Heart right ventricle (tissue), 16 donors: ENCODE measurements at places on chromosomes 3 and 15.

- no peak for DNase-seq
- no peak overlapping the region for H3K4me3 ChIP-seq
- H3K4me1 ChIP-seq, result peaks cover 7% of the 10 kb centered on the region
- H3K27me3 ChIP-seq, result peaks cover 6% of the 10 kb centered on the region
- H3K27ac ChIP-seq, result no peak overlapping the region
- no peaks in the 10 kb centered on the region for H3K36me3 ChIP-seq
Measured at GRCh38 chr3:9301091-9301490, 51.6 kb upstream of the SRGAP3 start.

DNA sequence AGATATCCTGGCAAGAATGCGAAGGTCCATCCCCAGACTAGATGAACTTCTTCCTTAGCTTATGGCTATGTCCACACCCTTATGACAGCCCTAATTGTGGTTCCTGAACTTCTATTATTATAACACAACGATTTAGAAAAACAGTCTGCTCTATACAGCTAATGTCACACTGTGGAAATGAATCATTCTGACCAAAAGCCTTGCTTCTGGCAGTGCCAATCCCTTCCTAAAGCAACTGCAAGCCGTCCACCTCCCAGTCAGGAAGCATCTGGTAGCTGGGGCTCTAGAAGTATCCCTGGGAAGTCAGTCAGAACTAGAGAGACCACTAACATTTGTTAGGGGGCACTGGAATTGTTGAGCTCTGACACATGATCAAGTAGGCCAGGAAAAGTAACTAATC, 45.0 kb downstream of the MYO5A start:
- H3K27ac ChIP-seq, result no peak overlapping the region
- no peaks in the 10 kb centered on the region for H3K36me3 ChIP-seq
- DNase-seq, result no peak
- no peaks in the 10 kb centered on the region for H3K27me3 ChIP-seq
- H3K4me3 ChIP-seq, result no peak overlapping the region
- H3K4me1 ChIP-seq, result peaks cover 22% of the 10 kb centered on the region

- H3K4me3 ChIP-seq, result no peak overlapping the region
- no peaks in the 10 kb centered on the region for H3K4me1 ChIP-seq
- H3K36me3 ChIP-seq, result peaks cover 15% of the 10 kb centered on the region
- H3K27ac ChIP-seq, result no peak overlapping the region
- DNase-seq, result no peak
Measured at GRCh38 chr3:193660698-193661411, 67.8 kb downstream of the OPA1 start.

DNA sequence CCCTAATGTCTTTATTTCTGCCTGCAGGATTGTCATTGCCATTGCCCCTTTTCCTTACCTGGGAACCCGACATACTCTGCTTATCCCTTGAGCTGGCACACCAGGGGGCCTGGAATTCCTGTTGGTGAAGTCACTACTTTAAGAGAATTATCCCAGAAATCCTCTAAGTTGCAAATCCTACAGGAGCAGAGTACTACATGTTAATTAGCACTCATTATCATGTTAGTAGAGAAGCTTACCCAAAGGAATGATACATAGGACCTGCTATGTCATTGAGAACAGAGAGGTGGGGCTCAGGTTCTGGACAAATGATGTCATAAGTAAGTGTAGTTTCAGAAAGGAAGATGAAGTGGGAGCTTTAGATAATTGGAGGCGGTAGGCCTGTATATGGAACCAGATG, 27.4 kb downstream of the SCG5 start:
- DNase-seq, result no peak

DNA sequence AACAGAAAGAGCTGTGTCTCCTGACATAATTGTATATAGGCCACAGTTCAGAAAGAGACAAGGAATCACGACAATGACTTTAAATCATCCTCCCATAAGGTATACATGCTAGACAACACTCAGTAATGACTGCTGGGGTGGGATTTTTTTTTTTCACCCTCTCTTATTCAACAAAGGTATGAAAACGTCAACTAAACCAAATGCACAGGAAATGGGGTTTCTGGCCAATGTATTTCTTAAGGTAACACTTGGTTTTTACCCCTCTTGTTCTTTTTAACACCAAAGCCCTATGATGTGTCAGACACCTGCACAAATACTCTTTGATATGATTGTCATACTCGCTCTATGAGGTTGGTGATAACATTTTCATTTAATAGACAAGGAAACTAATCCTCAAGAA, 78.3 kb downstream of the MCF2L2 start:
- no peaks in the 10 kb centered on the region for H3K36me3 ChIP-seq
- DNase-seq, result no peak
- no peak overlapping the region for H3K27ac ChIP-seq
- H3K27me3 ChIP-seq, result no peaks in the 10 kb centered on the region
- H3K4me1 ChIP-seq, result no peaks in the 10 kb centered on the region

GRCh38 chr3:30399394-30400181, 206.8 kb upstream of the TGFBR2 start:
- H3K36me3 ChIP-seq, result no peaks in the 10 kb centered on the region
- no peak overlapping the region for H3K27ac ChIP-seq
- no peak overlapping the region for H3K4me3 ChIP-seq
- no peak for DNase-seq
- no peaks in the 10 kb centered on the region for H3K27me3 ChIP-seq

- no peak overlapping the region for H3K27ac ChIP-seq
- H3K27me3 ChIP-seq, result no peaks in the 10 kb centered on the region
- H3K36me3 ChIP-seq, result no peaks in the 10 kb centered on the region
- no peak overlapping the region for H3K4me3 ChIP-seq
- DNase-seq, result no peak
- no peaks in the 10 kb centered on the region for H3K4me1 ChIP-seq
Measured at GRCh38 chr3:35505181-35505580, 134.1 kb upstream of the ARPP21 start.

- H3K4me3 ChIP-seq, result no peak overlapping the region
- no peaks in the 10 kb centered on the region for H3K4me1 ChIP-seq
- DNase-seq, result no peak
- no peaks in the 10 kb centered on the region for H3K36me3 ChIP-seq
- no peak overlapping the region for H3K27ac ChIP-seq
- no peaks in the 10 kb centered on the region for H3K27me3 ChIP-seq
Measured at GRCh38 chr3:46599590-46599989, 12.7 kb upstream of the FAM240A start.

DNA sequence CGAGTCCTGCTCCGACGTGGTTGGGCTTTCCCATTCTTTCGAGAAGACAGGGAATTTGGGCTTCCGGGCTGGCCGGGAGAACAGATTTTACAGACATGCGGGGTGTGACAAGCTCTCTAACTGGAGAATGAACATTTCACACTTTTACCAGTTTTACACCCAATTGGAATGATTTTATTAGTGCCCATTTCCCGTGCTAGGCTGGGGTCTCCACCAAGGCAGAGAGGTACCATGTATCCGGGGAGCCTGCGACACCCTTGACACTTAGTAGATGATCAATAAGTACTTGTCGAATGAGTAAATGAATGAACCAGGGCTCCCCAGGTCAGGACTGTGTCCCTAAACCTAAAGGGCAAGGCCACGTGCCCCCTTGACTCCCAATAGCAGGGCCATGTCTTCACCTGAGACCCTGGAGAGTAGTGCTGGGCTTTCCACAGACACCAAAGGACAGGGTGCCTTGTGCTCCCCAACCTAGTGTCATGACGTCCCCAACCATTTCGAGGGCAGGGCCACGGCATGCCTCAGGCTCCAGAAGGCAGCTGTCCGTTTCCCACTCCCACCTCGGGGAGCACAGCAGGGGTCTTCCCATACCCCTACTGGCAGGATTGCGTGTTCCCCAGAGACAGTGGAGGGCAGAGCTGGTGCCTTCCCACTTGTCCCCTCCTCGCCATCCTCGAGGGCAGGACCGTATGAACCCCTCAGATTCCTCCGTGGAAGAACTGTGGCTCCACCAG, 679 bp upstream of the MYD88 start:
- peak overlapping the region; percentile 94 for H3K4me3 ChIP-seq
- H3K36me3 ChIP-seq, result no peaks in the 10 kb centered on the region

DNA sequence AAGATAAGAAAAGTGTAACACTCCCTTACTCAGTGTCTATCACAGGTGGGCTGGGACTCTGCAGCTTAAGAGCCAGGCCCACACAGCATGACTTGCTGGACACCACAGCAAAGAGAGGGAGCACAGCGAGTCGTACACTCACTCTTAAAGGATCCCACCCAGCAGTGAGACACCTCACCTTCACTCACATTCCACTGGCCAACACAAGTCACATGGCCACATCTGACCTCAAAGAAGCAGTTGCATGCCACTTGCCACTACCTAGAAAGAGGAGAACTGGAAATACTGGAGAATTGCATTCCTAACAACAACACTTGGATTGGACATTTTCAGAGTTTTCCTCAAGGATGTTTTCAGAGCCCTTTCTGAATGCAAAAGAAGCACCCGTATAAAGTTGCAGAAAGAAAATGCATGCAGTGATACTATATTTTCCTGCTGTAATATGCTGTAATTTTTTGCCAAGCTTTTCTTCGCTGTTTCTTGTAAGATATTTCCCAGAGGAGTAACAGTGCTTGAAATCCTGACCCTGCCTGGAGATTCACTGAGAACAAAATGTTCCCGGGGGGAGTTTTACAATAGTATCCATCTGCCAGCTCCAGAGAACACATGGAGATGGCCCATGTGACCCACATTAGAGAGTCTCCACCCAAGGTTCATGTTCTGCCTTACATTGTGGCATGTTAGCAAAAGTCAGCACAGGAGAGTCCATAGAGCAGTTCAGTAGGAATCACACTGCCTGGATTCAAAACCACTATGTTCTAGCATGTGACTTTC, 42.2 kb downstream of the TRIM42 start:
- H3K4me3 ChIP-seq, result no peak overlapping the region
- H3K27ac ChIP-seq, result no peak overlapping the region
- H3K27me3 ChIP-seq, result no peaks in the 10 kb centered on the region
- DNase-seq, result no peak

DNA sequence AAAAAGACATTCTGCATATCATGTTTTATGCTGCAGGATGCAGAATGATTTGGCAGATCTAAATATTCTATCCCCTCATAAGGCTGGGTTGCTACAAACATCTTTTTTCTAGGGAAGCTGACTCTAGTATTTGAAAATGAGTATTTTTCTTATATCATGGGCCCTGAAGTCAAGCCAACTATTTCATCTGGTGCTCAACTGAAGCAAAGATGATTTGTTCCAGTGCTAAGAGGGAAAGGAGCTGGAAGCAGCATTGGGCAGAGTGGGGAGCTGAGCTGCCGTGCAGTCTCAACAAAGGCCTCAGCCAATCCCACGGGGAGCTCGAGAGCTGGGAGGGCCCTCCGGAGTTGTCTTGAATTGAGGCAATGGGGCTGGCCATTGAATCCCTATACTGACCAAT, 155.3 kb upstream of the SLCO3A1 start:
- no peaks in the 10 kb centered on the region for H3K27me3 ChIP-seq
- no peak overlapping the region for H3K4me3 ChIP-seq
- H3K27ac ChIP-seq, result no peak overlapping the region
- H3K36me3 ChIP-seq, result no peaks in the 10 kb centered on the region

GRCh38 chr15:85773970-85774369, 20.8 kb downstream of the KLHL25 start:
- no peak overlapping the region for H3K27ac ChIP-seq
- no peak overlapping the region for H3K4me3 ChIP-seq
- DNase-seq, result no peak
- peaks cover 11% of the 10 kb centered on the region for H3K4me1 ChIP-seq
- H3K36me3 ChIP-seq, result no peaks in the 10 kb centered on the region

DNA sequence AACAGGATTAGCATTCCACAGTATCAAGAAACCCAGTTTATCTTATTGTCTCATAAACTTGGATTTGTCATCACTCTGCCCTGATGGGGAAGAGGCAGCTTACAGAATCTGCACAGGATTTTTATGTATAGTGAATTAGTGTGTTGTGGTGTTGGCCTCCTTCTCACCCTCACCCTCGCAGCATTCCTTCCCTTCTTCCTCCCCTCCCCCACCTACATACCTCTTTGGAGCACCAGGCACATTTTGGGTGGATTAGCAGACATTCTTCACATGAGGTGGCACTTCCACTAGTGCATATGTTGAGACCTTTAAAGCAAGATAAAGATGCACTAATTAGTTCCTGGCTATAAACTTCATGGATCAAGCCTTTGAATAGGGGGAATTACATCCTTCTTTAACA, 13.9 kb downstream of the ITGB5 start:
- no peak overlapping the region for H3K27ac ChIP-seq
- no peaks in the 10 kb centered on the region for H3K27me3 ChIP-seq
- DNase-seq, result no peak
- no peak overlapping the region for H3K4me3 ChIP-seq

GRCh38 chr3:9704347-9705322, 1.0 kb downstream of the CPNE9 start:
- H3K4me1 ChIP-seq, result peaks cover 2% of the 10 kb centered on the region
- no peak for DNase-seq
- H3K4me3 ChIP-seq, result no peak overlapping the region
- H3K27ac ChIP-seq, result no peak overlapping the region
- H3K27me3 ChIP-seq, result peaks cover 14% of the 10 kb centered on the region

DNA sequence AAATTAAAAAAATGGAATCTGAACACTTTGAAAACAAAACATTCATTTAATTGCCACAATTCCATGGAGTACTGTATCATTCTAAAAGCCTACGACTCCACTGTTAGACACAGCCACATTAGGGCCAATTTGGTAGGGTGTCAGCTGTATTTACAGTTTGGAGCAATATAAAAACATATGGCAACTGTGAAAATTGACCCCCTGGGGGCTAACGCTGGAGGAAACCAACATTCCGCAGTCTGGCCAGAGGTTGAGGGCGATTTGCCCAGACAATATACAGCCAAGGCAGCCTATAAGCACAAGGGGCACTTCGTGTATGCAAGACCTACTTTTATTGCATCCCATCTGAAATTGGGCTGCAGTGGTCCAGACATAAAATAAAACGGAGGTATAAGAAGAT, 476.5 kb upstream of the WNT5A start:
- H3K4me3 ChIP-seq, result no peak overlapping the region
- H3K4me1 ChIP-seq, result no peaks in the 10 kb centered on the region
- no peak overlapping the region for H3K27ac ChIP-seq
- no peaks in the 10 kb centered on the region for H3K36me3 ChIP-seq
- no peak for DNase-seq

DNA sequence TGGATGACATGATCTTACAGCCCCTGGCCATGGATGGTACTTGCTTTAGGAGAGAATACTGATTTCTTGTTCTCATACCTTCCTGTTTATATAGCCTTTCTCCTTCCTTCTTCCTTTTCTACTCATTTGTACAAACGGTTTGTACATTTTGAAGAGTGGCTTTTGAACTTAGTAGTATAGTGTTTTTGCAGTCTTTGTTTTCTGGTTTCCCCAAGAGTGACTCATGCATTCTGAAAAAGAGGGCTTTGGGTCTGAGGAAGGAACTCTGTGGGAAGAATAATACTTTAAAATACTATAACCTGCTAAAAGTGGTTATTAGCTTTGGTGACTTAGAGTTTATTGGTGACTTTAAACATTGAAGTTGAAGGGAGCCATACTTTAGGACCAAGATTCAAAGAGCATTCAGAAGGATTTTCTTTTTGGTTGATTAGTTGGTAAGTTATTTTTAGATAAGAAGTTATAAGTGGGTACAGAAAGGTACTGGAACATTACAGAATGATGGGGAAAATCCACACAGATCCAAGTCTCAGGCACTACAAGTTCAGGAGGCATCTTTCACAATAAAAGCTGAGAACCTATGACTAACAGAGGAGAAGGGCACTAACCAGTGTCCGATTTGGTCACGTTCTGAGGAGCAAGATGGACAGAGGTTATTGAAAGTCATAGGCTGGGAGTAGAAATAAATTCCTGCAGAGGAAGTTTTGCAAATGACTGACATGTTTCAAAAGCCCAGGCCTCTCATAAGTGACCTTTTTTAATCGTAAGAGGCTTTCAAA, 369.6 kb upstream of the AZI2 start:
- no peaks in the 10 kb centered on the region for H3K36me3 ChIP-seq
- H3K27ac ChIP-seq, result no peak overlapping the region
- DNase-seq, result no peak
- no peaks in the 10 kb centered on the region for H3K4me1 ChIP-seq
- H3K4me3 ChIP-seq, result no peak overlapping the region
